ENCODE measurements at places on chromosomes 7 and 10.

DNA sequence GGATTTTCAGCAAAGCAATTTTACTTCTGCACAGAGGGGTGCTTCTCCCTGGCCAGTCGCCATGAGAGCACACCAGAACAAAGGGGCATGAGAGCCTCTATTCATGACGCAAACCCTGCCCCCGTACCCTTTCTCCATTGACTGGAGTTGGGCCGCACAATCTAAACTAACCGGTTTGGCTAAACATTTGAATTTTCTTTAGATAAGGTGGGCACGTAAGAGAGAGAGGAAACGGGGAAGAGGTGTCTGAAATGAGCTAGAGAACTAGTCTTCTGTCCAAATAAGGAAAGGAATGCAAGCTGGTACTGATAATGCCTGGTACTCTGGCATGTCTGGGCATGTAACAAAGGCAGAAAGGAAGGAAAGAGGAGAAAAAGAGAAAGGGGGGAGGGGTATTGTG, 13.2 kb upstream of the SCIN start:
- DNase-seq = no peak

DNA sequence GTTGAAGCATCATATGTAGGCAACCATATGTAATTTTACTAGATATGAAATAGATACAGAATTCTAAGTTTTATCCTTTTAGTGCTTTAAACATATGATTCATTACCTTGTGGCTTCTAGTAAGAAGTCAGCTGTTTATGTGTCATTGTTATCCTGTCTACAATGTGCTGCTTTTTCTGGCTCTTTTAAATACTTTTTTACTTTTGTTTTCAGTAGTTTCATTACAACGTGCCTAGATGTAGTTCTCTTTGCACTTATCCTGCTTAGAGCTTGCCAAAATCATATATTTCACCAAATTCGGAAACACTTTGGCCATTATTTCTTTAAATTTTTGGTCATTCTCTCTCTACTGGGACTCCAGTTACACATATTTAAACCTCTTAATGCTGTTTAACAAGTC, 26.4 kb downstream of the YAE1 start:
- DNase-seq = no peak

DNA sequence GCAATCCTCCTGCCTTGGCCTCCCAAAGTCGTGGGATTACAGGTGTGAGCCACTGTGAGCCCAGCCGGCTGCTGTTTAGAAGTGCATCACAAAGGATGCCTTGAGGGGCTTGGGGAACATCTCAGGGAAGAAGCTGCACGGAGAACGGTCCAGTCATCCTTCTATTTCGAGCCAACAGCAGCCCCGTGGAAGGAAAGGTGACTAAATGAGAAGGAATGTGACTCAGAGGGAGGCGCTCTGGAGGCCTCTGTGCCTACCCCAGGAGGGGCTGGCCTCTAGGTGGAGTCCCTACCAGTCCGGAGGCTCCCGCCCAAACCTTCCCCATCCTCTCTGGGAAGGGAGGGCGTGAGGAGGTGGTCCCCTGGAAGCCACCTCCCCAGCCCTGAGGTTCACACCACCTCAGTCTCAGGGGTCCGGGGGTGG, 76.2 kb downstream of the CTBP2 start:
- DNase-seq = no peak

DNA sequence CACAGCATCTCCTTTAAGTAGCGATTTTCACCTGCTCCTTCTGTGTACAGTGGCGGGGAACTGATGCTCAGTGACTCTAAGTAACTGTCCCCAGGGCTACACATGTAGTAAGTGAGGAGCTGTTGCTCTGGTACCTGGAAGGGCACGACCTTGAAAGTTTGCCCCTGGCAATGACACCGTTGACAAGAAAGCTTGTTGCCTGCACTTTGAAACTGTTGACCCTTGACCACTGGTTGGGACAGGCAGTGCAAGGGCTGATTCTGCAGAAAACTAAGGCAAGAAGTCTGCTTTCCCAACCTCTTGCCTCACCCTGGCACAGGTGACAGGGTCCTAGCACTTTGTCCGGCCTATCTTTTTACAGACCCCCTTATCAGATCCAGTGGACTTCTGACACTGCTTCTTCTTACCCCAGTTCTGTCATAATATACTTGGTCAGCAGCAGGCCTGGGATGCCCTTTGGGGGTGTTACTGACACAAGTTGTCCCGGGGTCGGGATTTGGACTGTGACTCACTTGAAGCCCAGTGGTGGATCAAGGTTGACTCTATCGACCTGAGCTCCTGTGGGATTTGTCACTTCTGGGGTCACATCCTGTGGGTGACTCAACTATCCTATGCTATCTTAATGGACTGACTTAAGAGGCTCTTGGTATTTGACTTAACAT, 5.8 kb downstream of the ACSL5 start:
- DNase-seq = no peak

DNA sequence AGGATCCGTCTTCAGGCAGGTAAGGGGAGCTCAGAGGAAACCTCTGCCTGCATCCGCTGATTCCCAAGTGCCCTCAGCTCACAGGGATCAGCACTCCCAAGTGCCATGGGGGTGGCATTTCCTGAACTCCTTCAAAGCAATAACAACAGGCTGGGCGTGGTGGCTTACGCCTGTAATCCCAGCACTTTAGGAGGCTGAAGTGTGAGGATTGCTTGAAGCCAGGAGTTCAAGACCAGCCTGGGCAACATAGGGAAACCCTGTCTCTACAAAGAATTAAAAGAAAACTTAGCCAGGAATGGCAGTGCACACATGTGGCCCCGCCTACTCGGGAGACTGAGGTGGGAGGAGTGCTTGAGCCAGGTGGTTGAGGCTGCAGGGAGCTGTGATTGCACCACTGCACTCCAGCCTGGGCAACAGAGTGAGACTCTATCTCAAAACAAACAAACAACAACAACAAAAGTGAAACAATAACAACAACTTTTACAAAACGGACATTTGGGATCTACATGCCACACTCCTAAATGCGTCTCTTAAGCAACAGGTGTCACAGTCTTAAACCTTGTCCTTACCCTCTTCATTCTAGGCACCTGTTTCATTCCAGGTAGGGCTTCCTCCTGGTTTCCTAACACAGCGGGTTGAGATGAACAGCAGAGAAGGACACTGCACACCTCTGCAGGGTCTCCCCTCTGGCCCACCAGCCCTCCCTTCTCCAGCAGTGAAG, 73.8 kb downstream of the PAXIP1 start:
- DNase-seq = peak; percentile 16

GRCh38 chr7:101671371-101672356, 42.6 kb upstream of the MYL10 start:
- no peak for DNase-seq

DNA sequence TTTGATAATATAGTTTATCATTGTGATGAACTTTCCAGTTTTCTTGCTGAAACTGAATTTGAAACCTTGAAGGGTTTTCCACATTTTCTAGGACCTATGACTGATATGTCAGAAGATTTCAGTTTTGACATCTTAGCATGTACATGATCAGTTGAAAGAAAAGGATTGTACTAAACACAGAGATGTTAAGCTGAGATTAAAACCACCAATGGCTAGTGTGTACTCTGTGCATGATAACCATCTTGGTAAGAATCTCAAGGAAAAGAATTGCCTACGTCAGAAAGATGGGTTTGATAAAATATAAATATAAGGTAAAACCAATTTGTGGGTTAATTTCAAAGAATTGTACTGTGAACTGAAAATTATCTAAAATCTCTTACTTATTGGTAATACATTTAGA, 776.4 kb downstream of the GATA3 start:
- DNase-seq = no peak

- DNase-seq = no peak
Observed at GRCh38 chr7:159033473-159033825, 111.2 kb downstream of the VIPR2 start.

- DNase-seq = no peak
Observed at GRCh38 chr7:53628775-53629174, 593.3 kb downstream of the POM121L12 start.

GRCh38 chr7:16961641-16962040, 79.9 kb upstream of the AGR3 start:
- DNase-seq = no peak

GRCh38 chr7:124074007-124074406, 41.1 kb upstream of the TMEM229A start:
- no peak for DNase-seq

DNA sequence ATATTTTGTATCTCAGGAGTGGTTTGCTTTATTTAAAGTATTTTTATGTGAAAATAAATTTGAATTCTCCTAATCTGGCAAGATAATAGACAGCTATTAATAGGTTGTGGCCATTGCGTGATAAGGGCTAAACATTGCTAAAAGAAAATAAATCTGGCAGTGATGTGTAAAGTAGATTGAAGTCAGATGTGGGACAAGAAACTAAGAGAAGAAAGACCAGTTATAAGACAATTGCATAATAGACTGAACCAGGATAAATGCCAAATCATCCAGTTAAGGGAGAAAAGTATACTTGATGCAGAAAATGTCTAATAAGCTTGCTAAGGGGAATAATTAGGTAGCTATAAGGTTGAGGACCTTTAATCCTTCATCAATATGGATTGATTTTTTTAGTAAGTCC, 197.5 kb upstream of the CSTF2T start:
- no peak for DNase-seq

DNA sequence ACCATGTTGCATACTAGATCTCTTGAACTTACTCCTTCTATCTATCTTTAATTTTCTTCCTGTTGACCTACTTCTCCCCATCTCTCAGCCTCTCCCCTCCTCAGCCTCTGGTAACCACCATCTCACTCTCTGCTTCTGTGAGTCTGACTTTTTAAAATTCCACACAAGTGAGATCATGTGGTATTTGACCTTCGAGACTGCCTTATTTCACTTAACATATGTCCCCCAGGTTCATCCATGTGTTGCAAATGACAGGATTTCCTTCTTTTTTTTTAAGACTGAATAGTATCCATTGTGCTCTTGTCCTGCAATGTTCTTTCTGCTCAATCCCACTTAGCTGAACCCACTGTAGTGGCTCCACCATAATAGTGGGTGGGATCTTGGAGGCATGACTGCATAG, 51.4 kb upstream of the DNAJC1 start:
- no peak for DNase-seq

DNA sequence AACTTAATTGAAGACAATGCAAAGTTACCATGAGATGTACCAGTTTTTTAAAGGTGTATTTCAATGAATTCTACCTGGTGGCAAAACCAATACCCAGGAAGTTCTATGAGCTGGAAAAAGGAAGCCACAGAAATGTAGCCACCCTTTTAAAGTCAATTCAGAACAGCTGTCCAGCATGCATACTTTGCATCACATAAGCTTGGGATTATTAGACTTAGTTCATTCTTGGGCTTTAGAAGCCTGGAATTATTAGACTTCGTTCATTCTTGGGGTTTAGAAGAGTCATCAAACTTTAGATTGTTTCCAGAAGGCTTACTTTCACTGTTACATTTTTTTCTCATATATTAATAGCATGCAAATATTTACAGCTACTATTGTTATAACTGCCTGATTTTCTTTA, 20.9 kb downstream of the SLC25A13 start:
- DNase-seq = no peak

DNA sequence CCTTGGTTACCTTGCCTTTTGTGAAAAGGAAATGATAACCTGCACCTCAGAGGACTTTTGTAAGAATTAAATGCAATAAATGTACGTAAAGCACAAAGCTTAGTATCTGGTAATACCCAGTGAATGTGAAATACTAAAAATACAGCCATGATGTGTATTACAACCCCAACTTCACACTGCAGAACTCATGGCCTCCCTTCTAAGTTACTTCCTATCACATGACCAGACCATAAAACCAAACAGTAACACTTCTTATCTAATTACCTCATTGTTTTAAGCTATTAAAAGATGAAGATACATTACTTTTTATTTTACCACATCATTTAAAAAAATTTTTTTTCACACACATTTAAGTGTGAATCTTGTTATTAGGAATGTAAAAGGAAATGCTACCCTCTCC, 29.0 kb downstream of the VPS41 start:
- no peak for DNase-seq

DNA sequence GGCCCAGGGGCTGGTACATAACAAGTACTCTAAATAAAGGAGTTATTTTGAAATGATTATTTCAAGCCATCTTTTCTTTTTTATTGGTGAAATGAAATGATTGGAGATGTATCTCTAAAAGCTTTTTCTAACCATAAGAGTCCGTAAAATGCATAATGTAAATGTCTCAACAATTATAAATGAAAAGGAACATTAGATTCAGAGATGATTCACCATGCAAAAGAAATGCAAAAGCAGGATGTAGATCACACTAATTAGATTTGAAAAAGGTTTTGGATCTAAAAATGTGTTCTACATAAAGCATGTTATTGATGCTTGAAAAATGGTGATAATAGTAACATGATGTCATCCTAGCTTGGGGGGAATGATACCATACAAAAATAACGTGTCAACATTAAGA, 15.6 kb downstream of the SLC26A4 start:
- no peak for DNase-seq

- DNase-seq = peak; percentile 98
Observed at GRCh38 chr10:95832216-95833041, 75.3 kb upstream of the CC2D2B start.

GRCh38 chr10:52484206-52485065, 170.4 kb downstream of the DKK1 start:
- DNase-seq = no peak

- DNase-seq = no peak
Observed at GRCh38 chr10:85012305-85012704, 683.9 kb downstream of the CCSER2 start.

DNA sequence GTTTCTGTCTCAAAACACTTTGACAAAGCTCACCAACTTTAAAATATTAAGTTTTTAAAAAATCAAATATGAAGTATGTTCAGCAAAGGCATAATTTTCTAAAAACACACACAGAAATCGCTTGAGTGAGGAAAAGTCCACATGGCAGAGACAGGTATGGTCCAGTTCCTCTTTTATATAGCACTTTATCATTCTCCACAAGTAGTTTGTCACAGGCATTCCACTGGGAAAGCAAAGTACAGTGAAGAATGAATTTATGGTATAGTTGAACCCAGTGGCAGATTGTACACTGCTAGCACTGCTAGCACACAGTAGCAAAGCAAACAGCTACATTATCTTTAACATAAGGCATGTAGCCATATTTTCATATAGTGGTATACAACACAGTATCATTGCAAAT, 102.3 kb downstream of the HECTD2 start:
- no peak for DNase-seq

DNA sequence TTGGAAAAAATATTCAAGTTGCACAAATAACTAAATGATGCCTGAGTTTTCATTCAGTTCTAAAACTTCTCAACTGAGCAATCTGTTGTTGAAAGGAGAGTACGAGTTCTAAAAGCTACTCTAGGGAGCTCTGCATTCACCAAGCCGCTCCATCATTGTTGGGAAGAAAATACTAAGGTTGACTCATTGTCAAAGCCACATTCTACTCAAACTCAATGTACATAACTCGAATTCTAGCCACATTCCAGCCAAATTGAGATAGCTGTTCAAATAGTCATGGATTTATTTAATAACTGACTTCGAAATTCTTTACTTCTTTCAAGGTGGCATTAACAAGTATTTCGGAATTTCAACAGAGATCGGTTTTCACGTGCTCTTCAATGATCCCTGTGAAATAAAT, 63.4 kb downstream of the KIAA1217 start:
- no peak for DNase-seq

Measured in GM12865 (cell line).